ENCODE measurements at places on chromosomes 1 and 21.

GRCh38 chr1:100703716-100704115, 15.8 kb upstream of the VCAM1 start:
- DNase-seq = no peak
- H3K27ac ChIP-seq = no peak overlapping the region
- H3K4me1 ChIP-seq = no peaks in the 10 kb centered on the region
- peaks cover 16% of the 10 kb centered on the region for H3K27me3 ChIP-seq
- no peaks in the 10 kb centered on the region for H3K36me3 ChIP-seq

DNA sequence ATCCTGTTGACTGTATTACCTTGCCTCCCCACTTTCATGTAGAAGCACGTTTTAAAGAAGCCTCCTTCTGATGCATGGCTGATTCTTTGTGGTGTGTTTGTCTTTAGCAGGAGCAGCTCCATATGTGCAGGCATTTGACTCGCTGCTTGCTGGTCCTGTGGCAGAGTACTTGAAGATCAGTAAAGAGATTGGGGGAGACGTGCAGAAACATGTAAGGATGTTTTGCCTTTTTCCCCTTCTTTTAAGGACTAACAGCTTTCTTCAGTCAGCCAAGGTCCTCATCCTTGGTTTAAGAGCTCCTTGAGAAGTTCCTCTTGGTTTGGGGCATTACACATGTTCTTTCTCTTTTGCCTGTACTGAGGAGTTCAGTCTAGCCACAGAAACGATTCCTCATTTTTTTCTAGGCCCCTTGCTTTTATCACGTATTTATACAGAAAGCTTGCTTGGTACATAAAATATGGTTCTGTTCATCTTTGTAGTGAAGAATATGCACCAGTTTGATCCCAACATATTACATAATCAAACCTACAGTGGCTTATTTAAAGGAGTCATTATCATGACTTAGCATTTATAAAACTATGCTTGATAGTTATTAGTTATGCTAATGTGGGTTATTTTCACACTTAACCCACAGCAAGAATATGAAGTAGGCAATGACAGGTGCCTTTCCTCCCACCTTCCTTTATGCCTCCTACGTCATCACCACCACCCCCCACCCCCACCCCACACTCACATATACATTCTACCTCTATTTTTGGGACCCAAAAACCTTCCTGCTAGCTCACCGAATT, 19.6 kb downstream of the CAP1 start:
- peak overlapping the region; percentile 59 for H3K27ac ChIP-seq
- no peaks in the 10 kb centered on the region for H3K27me3 ChIP-seq
- peak overlapping the region; percentile 30 for H3K4me3 ChIP-seq
- H3K4me1 ChIP-seq = peaks cover 72% of the 10 kb centered on the region
- peak; percentile 51 for DNase-seq
- peaks cover 79% of the 10 kb centered on the region for H3K36me3 ChIP-seq

GRCh38 chr1:53462193-53462592, 3.0 kb downstream of the DMRTB1 start:
- H3K27ac ChIP-seq = no peak overlapping the region
- H3K4me3 ChIP-seq = no peak overlapping the region
- H3K27me3 ChIP-seq = no peaks in the 10 kb centered on the region
- no peak for DNase-seq
- no peaks in the 10 kb centered on the region for H3K36me3 ChIP-seq

DNA sequence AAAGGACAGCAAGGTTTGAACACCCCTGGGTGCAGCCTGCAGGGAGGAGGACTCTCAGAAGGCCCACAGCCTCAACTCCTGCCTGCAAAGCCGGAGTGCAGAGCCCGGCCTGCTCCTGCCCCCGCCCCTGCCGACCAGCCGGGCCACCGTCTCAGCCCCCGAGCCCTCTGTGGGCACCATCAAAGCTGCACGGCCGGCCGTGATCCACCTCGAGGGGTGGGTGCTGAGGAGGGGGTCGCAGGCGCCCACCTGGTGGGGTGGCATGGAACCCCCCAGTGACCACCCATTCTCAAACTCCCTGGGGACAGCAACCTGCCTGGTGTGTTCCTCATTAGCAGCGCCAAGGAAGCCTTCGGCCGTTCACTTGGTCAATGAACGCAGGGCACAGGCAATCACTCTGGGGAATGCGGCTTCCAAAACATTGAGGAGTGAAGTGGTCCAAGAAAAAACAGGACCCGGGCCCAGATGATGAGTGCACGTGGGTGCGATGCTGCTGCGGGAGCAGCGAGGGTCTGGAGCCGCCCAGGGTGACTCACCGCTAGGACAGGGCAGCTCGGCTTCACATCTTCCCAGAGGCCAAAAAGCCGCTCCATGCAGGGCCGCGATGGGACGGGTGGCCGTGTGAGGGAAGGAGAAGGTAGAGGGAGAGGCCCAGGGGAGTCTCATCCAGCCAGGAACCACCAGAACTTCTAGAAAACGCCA, 157.6 kb downstream of the NPHP4 start:
- H3K27ac ChIP-seq = no peak overlapping the region
- peaks cover 3% of the 10 kb centered on the region for H3K27me3 ChIP-seq
- no peaks in the 10 kb centered on the region for H3K4me1 ChIP-seq

- no peaks in the 10 kb centered on the region for H3K4me1 ChIP-seq
- no peak for DNase-seq
- no peak overlapping the region for H3K27ac ChIP-seq
- no peaks in the 10 kb centered on the region for H3K36me3 ChIP-seq
- no peaks in the 10 kb centered on the region for H3K27me3 ChIP-seq
These were observed 221.2 kb downstream of the PRDM2 start for GRCh38 chr1:13921190-13921589.

- H3K36me3 ChIP-seq = no peaks in the 10 kb centered on the region
- no peak overlapping the region for H3K27ac ChIP-seq
- DNase-seq = no peak
These were observed 18.7 kb upstream of the CLDN8 start for GRCh38 chr21:30234643-30235042.

DNA sequence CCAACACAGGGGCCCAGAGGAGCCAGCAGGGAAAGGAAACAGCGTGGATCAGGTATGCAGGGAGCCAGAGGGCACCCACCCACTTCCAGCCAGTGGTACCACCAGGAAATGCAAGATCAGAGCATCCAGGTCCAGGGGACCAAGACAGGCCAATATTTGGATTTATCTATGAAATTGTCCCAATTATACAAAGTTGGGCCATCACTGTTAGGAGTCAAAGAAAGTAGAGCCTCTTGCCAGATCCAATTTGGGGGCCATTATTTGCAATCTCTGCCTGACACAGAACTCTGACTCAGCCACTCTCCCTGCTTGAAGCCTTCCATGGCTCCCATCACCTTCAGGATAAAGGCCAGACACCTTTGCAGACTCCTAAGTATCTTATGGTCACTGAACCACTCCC, 21.1 kb upstream of the TAS1R2 start:
- no peak for DNase-seq

DNA sequence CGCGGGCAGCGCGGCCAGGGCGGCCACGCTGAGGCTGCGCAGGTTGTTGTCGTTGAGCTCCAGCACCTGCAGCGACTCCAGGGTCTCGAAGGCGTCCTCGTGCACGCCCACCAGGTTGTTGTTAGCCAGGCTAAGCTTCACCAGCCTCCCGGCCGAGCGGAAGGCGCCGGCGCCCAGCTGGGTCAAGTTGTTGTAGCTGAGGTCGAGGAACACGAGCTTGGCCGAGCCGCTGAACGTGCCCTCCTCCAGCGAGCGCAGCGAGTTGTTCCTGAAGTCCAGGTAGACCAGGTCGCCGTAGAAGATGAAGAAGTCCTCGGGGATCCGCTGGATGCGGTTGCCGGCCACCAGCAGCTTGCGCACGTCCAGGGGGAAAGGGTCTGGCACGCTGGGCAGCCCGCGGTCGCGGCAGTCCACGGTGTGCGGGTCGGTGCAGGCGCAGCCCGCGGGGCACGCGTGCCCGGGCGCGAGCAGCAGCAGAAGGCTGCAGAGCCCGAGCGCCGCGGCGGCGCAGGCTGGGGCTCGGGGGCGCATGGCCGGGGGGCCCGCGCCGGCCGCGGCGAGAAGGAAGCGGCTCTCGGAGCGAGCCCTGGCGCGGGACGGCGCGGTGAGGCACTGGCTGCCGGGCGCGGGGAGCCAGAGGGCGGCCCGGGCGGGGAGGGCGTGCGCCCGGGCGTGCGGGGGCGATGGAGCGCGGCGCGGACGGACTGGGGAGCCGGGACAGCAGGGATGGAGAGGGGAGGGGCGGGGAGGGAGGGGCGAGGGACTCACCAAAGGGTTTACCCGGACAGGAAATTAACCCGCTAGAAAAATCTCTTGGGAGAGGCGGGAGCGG, 524 bp downstream of the LRRC38 start:
- DNase-seq = no peak
- no peaks in the 10 kb centered on the region for H3K36me3 ChIP-seq
- H3K27me3 ChIP-seq = peaks cover 25% of the 10 kb centered on the region
- H3K27ac ChIP-seq = no peak overlapping the region

- DNase-seq = no peak
- peaks cover 5% of the 10 kb centered on the region for H3K27me3 ChIP-seq
- H3K36me3 ChIP-seq = no peaks in the 10 kb centered on the region
- peaks cover 3% of the 10 kb centered on the region for H3K4me1 ChIP-seq
- no peak overlapping the region for H3K4me3 ChIP-seq
- no peak overlapping the region for H3K27ac ChIP-seq
These were observed 39.5 kb upstream of the MCOLN3 start for GRCh38 chr1:85087659-85088407.

GRCh38 chr21:36237441-36237840, 80.8 kb downstream of the DOP1B start:
- H3K27me3 ChIP-seq = no peaks in the 10 kb centered on the region
- H3K4me3 ChIP-seq = no peak overlapping the region
- H3K4me1 ChIP-seq = peaks cover 2% of the 10 kb centered on the region
- peaks cover 25% of the 10 kb centered on the region for H3K36me3 ChIP-seq

GRCh38 chr1:9340172-9340854, 47.6 kb downstream of the SPSB1 start:
- H3K36me3 ChIP-seq = no peaks in the 10 kb centered on the region
- no peak overlapping the region for H3K4me3 ChIP-seq
- H3K27ac ChIP-seq = no peak overlapping the region
- H3K27me3 ChIP-seq = no peaks in the 10 kb centered on the region
- no peak for DNase-seq
- no peaks in the 10 kb centered on the region for H3K4me1 ChIP-seq

- DNase-seq = no peak
- H3K36me3 ChIP-seq = no peaks in the 10 kb centered on the region
- no peak overlapping the region for H3K27ac ChIP-seq
- H3K4me1 ChIP-seq = no peaks in the 10 kb centered on the region
- no peaks in the 10 kb centered on the region for H3K27me3 ChIP-seq
- H3K4me3 ChIP-seq = no peak overlapping the region
These were observed 98.2 kb downstream of the PGBD5 start for GRCh38 chr1:230327892-230328284.

DNA sequence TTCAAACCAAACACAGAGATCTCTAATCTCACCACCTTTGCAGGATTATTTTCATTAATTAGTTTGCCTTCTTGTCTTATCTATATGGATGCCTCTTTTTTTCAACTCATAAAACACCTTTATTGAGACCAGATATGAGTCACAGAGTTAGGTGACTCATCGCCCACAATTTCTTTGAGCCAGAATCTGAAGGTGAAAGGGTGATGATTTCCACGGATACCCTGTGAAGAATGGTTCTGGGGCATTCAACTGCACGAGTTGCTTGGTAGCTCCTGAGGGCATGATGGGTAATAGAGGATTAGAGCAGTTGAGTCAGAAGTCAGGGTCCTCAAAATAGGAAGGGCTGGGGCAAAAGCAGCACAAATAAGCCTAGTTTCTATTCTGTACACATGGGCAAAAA, 128.2 kb downstream of the TBX19 start:
- H3K27me3 ChIP-seq = no peaks in the 10 kb centered on the region
- DNase-seq = peak; percentile 23
- H3K4me3 ChIP-seq = no peak overlapping the region
- H3K4me1 ChIP-seq = peaks cover 34% of the 10 kb centered on the region

GRCh38 chr1:60126723-60127122, 53.2 kb upstream of the C1orf87 start:
- no peak overlapping the region for H3K27ac ChIP-seq
- H3K36me3 ChIP-seq = no peaks in the 10 kb centered on the region
- no peak overlapping the region for H3K4me3 ChIP-seq
- no peaks in the 10 kb centered on the region for H3K27me3 ChIP-seq
- no peak for DNase-seq

DNA sequence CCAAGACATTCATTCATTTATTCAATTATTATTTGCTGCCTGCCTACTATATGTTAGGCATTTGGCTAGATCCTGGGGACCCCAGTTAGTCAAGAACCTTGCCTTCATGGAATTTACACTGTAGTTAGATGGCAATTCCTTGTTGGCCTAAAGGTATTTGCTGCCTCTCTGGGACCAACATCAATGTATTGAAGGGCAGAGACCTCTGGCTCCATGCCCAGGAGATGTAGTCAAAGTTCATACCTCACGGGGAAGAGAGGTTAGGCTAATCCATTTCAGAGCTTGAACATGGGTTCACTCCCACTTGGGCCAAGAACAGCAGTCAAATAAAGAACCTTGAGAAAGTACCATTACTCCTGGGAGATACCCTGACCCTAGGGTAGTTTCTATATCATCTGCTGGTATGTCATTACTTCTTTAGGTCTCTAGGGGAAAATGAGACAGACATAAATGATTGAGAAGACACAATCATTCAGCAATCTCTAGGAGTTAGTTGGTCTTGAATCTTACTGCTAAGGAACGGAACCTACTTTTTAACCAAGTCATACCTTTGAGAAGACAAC, 32.0 kb downstream of the SORT1 start:
- H3K36me3 ChIP-seq = no peaks in the 10 kb centered on the region
- no peak overlapping the region for H3K4me3 ChIP-seq
- no peaks in the 10 kb centered on the region for H3K4me1 ChIP-seq
- H3K27ac ChIP-seq = no peak overlapping the region
- peaks cover 2% of the 10 kb centered on the region for H3K27me3 ChIP-seq

- no peaks in the 10 kb centered on the region for H3K27me3 ChIP-seq
- H3K4me3 ChIP-seq = no peak overlapping the region
- H3K36me3 ChIP-seq = no peaks in the 10 kb centered on the region
- no peaks in the 10 kb centered on the region for H3K4me1 ChIP-seq
These were observed 239.8 kb downstream of the USH2A start for GRCh38 chr1:216183454-216183853.

GRCh38 chr1:237205400-237206064, 163.5 kb downstream of the RYR2 start:
- no peaks in the 10 kb centered on the region for H3K4me1 ChIP-seq
- no peak for DNase-seq
- no peaks in the 10 kb centered on the region for H3K27me3 ChIP-seq
- no peaks in the 10 kb centered on the region for H3K36me3 ChIP-seq
- H3K4me3 ChIP-seq = no peak overlapping the region

Measured in CD4-positive, alpha-beta T cell (primary cell).